ENCODE measurements at places on chromosomes 7 and 10. TPM values are rescaled to one million over a fixed set of nuclear protein-coding genes. Genes with fewer than 3 reads are reported as not detected.

The PKD2L1 gene
- polyA plus RNA-seq, result not detected

The IDI2 gene
- not detected for polyA plus RNA-seq

The RINT1 gene
- 15.5 TPM for polyA plus RNA-seq

The AOC1 gene
- 0.75 TPM for polyA plus RNA-seq

The TLX1 gene
- polyA plus RNA-seq, result not detected

The SLC26A4 gene
- polyA plus RNA-seq, result 0.06 TPM

The PNLIP gene
- polyA plus RNA-seq, result 0.14 TPM

The BHLHA15 gene
- 0.96 TPM for polyA plus RNA-seq

The JAZF1 gene
- polyA plus RNA-seq, result 3.5 TPM

The LIPN gene
- not detected for polyA plus RNA-seq

The MRPL32 gene
- 50.6 TPM for polyA plus RNA-seq

The LAMB4 gene
- 3.5 TPM for polyA plus RNA-seq

The SLC39A12 gene
- not detected for polyA plus RNA-seq

The HOGA1 gene
- 0.78 TPM for polyA plus RNA-seq

The ARPC1A gene
- 209 TPM for polyA plus RNA-seq

The SFMBT2 gene
- polyA plus RNA-seq, result 0.45 TPM

The AGAP5 gene
- polyA plus RNA-seq, result 2.6 TPM

The KNDC1 gene
- 0.39 TPM for polyA plus RNA-seq

The VSTM2A gene
- not detected for polyA plus RNA-seq

The NODAL gene
- 0.04 TPM for polyA plus RNA-seq

The NT5C3A gene
- polyA plus RNA-seq, result 15.9 TPM

The FIS1 gene
- 70.0 TPM for polyA plus RNA-seq

The OR2A1 gene
- not detected for polyA plus RNA-seq
